AG04450 (cell line): ENCODE measurements at places on chromosomes 1 and 21. TPM values are rescaled to one million over a fixed set of nuclear protein-coding genes. Genes with fewer than 3 reads are reported as not detected.

Gene TRABD2B
- polyA plus RNA-seq, result not detected in 2 replicates

Gene CNTN2
- polyA plus RNA-seq, result not detected in 2 replicates

Gene NR5A2
- 0.02 TPM in 1 of 2 replicates, not detected in the other for polyA plus RNA-seq

Gene SYDE2
- polyA plus RNA-seq, result 4.7 and 5.7 TPM in 2 replicates

Gene ZNF670
- polyA plus RNA-seq, result 2.2 and 3.3 TPM in 2 replicates

Gene GPBP1L1
- 47.5 and 63.0 TPM in 2 replicates for polyA plus RNA-seq

Gene TMEM53
- polyA plus RNA-seq, result 4.4 and 6.1 TPM in 2 replicates

Gene SYT14
- polyA plus RNA-seq, result 3.7 and 4.8 TPM in 2 replicates

Gene COL16A1
- polyA plus RNA-seq, result 35.4 and 39.5 TPM in 2 replicates

Gene TACSTD2
- polyA plus RNA-seq, result 0.07 TPM in 2 replicates

Gene STX12
- 34.5 and 42.6 TPM in 2 replicates for polyA plus RNA-seq

Gene FALEC
- not detected in 2 replicates for polyA plus RNA-seq

Gene ARTN
- 0.21 TPM in 1 of 2 replicates, not detected in the other for polyA plus RNA-seq

Gene TMEM52
- polyA plus RNA-seq, result 0.30 and 0.53 TPM in 2 replicates

Gene PTPRC
- 0.05 TPM in 1 of 2 replicates, not detected in the other for polyA plus RNA-seq

Gene NID1
- 129 and 137 TPM in 2 replicates for polyA plus RNA-seq

Gene NPR1
- polyA plus RNA-seq, result 0.02 TPM in 1 of 2 replicates, not detected in the other

Gene PADI1
- polyA plus RNA-seq, result not detected in 2 replicates

Gene CR1L
- polyA plus RNA-seq, result not detected in 2 replicates

Gene IVL
- not detected in 2 replicates for polyA plus RNA-seq

Gene TPTE
- not detected in 2 replicates for polyA plus RNA-seq

Gene OLFML3
- 90.3 and 105 TPM in 2 replicates for polyA plus RNA-seq

Gene NEK2
- polyA plus RNA-seq, result 5.4 and 8.8 TPM in 2 replicates

Gene CELA3A
- polyA plus RNA-seq, result not detected in 2 replicates

Gene BARHL2
- not detected in 2 replicates for polyA plus RNA-seq

Gene PPFIA4
- 0.82 and 1.5 TPM in 2 replicates for polyA plus RNA-seq

Gene ST3GAL3
- polyA plus RNA-seq, result 11.5 and 13.4 TPM in 2 replicates

Gene DCST1
- polyA plus RNA-seq, result not detected in 2 replicates

Gene LAMC2
- 1.5 and 1.6 TPM in 2 replicates for polyA plus RNA-seq

Gene XCL2
- polyA plus RNA-seq, result not detected in 2 replicates

Gene PEAR1
- polyA plus RNA-seq, result 14.9 and 16.1 TPM in 2 replicates

Gene RHEX
- polyA plus RNA-seq, result not detected in 2 replicates

Gene CYP4A11
- not detected in 2 replicates for polyA plus RNA-seq

Gene GPR37L1
- not detected in 2 replicates for polyA plus RNA-seq

Gene LCE7A
- not detected in 2 replicates for polyA plus RNA-seq

Gene ERG
- polyA plus RNA-seq, result not detected in 2 replicates

Gene GUCA2B
- polyA plus RNA-seq, result not detected in 2 replicates

Gene FAM177B
- not detected in 2 replicates for polyA plus RNA-seq

Gene TCHHL1
- not detected in 2 replicates for polyA plus RNA-seq

Gene PADI3
- polyA plus RNA-seq, result 0.05 TPM in 1 of 2 replicates, not detected in the other

Gene RYR2
- not detected in 2 replicates for polyA plus RNA-seq

Gene PTGFRN
- polyA plus RNA-seq, result 0.31 and 0.46 TPM in 2 replicates

Gene SCNM1
- polyA plus RNA-seq, result 24.9 and 29.2 TPM in 2 replicates
